MV-4-11 (cell line): ENCODE measurements at places on chromosomes 6 and 20.

GRCh38 chr20:42110301-42110700 lies 492.1 kb upstream of the CHD6 start:
- no peak for DNase-seq

DNA sequence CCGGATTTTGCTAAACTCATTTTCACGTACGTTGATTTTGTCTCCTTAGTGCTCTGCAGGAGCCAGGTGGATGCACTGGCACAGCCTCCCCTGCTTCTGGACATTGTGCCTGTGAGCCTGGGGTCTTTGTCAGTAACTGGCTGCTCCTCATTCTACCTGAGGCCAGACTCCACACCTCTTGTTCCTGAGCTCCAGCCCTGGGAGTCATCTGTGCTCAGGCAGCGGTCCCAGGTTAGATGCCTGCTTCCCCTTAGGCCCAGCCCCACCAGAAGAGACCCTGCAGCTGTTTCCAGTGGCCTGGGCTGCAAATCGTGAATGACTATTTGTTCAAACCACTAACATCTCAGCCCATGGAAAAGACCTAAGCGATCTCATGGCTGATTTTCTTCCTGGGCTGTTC lies 129.1 kb downstream of the ERMARD start:
- no peak for DNase-seq

DNA sequence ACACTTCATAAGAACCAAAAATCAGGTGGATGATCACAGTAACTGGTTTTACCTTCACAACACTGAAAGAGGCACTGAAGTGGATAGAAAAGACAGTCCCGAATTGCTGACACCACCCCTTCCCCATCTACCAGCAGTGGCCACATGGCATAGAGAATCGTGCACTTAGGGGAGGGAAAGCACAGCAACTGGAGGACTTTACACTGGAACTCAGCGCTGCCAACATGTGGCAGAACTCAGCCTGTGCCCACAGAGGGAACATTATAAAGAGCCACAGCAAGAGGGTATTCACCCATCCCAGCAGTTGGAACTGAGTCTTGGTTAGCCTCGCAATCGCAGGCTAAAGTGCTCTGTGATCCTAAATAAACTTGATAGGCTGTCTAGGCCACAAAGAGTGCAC lies 6.5 kb upstream of the KIAA1586 start:
- peak; percentile 48 for DNase-seq

DNA sequence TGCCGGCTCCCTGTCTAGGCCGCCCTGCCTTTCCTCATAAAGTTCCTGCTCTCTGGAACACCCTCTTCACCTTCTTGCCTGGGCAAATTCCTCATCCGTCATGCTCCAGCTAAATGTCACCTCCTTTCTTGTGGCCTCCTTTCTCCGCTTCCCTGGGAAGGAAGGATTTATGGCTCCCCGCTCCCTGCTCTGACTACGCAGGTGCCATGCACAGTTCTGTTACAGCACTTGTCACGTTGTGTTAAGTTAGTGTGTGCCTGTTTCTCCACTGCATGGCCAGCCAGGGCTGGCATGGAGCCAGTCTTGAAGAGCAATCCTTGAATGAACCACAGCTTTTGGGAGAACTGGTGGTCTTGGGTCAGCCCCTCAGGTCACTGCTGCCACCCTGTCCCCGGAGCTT lies 61.7 kb downstream of the CD40 start:
- DNase-seq = no peak

- DNase-seq = no peak
Measured at GRCh38 chr6:134835993-134836392, 113.9 kb downstream of the ALDH8A1 start.

DNA sequence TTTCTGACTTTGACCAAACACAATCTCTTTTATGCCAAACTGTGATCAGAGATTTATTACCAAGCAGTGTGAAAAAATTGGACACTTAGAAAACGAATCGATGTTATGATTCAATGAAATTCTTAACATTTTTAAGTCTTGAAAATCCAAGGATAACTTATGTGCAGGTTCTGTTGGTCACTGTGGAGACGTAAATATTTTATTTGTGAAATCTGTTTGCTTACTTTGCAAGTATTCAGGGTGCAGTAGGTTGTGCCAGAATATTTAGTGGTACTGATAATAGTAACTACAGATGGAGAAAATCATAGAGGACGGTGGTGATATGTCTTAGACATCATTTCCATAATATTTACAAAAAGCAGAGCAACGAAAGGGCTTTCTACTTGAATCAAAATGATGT lies 97.3 kb downstream of the BMP2 start:
- DNase-seq = no peak

- peak; percentile 34 for DNase-seq
Measured at GRCh38 chr6:127266892-127267645, 405 bp downstream of the RNF146 start.

DNA sequence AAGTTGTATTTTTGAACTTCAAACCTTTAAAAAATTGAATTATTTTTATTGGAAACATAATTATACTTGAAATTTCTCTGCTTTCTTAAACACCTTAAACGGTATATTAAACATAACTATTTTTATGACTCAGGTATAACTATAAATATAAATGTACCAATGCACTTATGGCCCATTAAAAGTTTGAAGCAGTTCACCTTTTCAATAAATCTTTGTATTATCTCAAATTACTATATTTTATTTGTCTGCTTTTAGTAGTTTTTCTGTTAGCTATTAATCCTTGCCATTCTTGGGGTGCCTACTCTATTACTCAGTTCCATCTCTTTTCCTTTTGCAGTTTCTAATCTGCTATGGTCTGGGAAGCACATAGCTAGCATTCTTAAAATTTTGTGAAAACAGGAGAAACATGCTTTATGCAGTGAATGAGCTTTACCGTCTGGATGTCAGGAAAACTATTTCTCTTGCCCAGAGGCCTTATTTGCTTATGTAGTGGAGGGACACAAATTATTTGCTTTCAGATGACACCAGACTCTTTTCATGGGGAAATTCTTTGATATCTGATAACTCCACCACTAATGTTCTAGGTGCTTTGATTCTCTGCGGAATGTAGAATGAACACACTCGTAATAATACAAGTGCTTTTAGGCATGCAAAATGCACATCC lies 378.9 kb upstream of the CITED2 start:
- DNase-seq = no peak

- no peak for DNase-seq
Measured at GRCh38 chr6:167570460-167571400, 245.8 kb downstream of the TTLL2 start.

DNA sequence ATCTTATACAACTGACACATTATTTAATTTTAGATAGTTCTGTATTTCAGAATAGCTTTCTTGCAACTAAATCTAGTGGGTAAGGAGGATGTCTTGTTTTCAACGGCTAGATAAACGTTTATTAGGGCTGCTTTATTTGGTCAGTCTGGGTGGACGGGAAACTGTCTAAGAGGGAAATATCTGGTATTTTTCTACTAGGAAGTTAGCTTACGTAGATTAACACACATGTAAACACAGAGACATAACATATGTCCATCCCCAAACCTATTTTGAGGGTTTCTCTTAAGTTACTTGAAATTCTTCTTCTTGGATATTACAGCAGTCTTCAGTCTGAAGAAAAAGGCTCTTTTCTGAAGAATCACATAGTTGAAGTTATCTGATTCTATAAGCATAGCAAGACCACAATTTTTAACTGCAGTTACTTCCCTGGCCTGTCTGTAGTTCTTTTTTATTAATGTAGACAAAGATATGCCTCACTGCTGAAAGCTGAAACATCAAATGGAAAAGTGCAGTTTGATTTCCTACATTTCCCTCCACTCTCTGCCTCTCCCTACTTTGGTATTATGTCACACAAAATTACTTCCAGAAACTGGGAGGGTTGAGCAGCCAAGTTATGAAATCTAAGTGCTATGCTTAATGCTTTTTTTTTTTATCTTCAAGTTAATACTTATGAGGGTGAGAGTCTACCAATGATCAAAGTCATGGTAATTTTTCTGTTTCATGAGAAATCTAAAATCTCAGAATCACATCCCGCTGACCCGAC lies 37.4 kb downstream of the PLAGL1 start:
- no peak for DNase-seq

DNA sequence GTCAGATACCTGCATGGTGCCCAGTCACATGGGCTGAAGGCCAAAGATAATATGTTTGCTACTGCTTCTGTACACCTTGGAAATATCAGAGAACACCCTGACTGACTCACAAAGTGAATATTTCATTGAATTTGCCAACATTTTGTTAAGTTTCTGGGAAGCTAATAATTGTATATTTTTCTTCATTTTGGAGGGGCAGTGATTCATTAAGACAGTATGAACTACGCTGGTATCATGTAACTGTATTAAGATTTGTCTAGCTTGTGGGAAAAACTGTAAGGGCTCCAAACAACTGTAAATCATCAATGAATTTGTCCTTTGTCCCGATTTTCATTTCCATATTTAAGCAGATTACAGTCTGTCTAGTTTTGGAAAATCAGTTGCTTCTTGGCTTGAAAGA lies 102.3 kb upstream of the CCN2 start:
- DNase-seq = no peak

DNA sequence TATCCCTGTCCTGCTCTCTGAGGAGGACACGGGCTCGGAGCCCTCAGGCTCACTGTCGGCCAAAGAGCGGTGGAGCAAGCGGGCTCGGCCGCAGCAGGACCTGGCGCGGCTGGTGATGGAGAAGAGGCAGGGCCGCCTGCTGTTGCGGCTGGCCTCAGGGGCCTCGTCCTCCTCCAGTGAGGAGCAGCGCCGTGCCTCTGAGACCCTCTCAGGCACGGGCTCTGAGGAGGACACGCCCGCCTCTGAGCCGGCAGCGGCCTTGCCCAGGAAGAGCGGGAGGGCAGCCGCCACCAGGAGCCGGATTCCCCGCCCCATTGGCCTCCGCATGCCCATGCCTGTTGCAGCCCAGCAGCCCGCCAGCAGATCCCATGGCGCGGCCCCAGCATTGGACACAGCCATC lies 14.2 kb upstream of the SLC22A7 start:
- DNase-seq = no peak

DNA sequence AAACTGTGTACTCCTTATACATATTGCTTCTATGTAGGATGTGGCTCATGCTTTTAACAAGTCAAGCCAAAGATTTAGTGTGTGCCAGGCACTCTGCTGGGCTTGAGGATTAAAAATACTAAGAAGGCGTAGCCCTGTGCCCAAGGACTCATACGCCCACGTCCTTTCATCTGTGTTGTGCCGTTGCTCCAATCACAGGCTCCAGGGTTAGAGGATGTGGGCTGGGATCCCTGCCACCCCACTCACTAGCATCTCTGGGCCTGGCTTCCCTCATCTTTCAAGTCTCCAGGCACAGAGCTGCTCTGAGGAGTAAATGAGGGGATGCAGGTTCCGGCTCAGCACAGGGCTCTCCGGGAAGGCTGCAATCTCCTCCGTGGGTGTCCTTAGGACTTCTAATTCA lies 214.2 kb downstream of the SYNDIG1 start:
- no peak for DNase-seq

DNA sequence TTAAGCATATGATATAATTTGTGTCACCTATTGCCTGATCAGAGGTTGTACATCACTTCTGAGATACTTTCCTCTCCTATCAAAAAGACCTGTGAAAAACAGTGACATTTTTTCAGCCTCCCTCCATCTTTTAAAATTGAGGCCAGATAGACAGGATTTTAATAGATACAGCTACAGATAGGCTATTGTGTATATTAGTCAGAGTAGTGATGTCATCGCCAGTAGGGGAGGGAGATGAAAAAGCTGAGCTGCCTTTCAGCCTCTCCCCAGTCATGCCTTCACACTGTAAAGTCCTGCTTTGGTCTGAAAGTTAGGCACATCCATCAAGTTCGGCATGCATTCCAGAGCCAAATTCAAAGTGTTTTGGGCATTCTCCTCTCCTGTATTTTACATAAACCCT lies 7.9 kb upstream of the PABPC1L start:
- no peak for DNase-seq

- DNase-seq = peak; percentile 49
Measured at GRCh38 chr20:17543531-17544131, 12.5 kb upstream of the BFSP1 start.

GRCh38 chr6:140124498-140124897 lies 750.0 kb upstream of the CITED2 start:
- no peak for DNase-seq

DNA sequence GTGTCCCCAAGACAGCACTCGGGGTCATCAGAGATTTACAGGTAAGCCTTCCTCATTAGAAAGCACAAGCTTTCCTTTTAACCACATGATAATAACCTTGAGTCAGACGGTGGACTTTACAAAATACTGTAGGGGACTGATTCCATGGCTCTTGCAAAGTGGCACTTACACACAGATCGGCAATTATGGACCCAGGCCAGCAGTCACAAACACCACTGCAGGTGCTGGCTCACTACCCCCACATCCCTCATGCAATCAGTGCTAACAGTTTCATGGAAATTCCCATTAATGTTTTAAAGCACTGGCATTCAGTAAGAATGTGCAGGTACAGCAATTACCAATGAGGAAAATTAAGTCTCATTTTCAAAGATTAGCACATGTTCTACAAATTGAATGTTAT lies 516.5 kb downstream of the PRKN start:
- no peak for DNase-seq

GRCh38 chr6:121319112-121319553 lies 15.1 kb downstream of the TBC1D32 start:
- no peak for DNase-seq
